Amniotic stem cell (primary cell): ENCODE measurements at places on chromosomes 12 and 14.

DNA sequence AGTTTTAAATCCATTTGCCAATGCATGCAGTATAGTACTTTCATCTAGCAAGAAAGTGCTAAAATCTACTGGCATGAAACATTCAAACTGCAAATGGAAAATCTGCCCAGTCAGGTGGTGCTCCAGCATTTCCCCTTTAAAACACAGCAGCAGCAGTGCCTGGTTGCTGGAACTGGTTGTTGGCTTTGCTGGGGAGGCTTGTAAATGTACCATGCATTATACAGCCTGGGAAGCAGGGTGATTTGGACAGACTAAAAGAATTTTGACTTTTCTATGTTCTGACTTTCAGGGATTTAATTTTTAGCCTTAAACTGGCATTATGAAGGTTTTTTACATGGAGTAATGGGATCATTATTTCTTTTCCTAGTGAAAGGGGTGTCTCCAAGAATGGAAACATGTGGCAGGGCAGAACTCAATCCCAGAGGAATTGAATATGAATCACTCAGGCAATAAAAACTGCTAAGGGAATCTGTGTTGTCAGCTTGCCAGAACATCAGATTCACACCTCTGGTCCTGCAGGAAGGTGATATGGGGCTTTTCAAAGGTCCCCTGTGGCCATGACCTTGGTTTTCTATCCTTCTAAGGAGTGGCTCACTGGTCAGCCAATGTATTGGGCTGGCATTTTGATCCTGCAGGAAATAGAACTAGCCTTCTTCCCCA, 9.0 kb upstream of the PAX9 start:
- no peak for DNase-seq

DNA sequence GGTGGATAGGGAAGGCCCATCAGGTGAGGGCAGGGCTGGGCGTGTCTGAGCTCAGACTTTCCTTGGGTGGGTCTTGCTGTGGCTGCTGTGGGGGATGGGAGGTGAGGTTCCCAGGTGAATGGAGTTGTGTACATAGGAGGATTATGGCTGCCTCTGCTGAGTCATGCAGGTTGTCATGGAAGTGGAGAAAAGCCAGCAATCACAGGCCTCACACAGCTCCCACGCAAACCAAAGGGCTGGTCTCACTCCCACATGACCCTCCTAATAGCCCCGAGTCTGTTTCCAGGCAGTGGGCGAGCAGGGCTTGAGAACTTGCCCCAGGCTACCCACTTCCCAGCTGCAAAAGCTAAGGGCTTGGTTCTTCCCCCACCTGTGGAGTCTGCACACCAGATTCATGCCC, 149.5 kb downstream of the IPO8 start:
- no peak for DNase-seq

DNA sequence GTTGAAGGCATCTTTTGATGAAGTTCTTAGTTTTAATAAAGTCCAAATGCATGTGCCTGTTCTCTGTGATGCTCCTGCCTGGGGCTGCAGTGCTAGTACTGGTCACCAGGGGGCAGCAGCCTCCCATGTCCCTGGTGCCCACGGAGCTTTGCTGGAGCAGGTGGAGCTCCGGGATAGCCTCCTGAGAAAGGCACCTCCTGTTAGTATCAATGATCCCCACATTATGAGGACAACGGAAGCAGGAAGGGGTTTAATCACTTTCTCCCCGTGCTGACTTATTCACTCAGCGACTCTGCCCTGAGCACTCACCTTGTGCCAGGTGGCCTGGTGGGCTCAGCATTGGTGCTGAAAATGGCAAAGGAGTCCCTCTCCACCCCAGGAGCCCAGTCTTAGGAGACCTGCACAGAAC, 123.0 kb upstream of the PZP start:
- DNase-seq, result no peak

- no peak for DNase-seq
Measured at GRCh38 chr14:76129851-76130576, 21.7 kb upstream of the GPATCH2L start.

- no peak for DNase-seq
Measured at GRCh38 chr12:53728206-53728605, 954 bp upstream of the CALCOCO1 start.

- no peak for DNase-seq
Measured at GRCh38 chr12:71601546-71601945, 62.1 kb downstream of the ZFC3H1 start.

DNA sequence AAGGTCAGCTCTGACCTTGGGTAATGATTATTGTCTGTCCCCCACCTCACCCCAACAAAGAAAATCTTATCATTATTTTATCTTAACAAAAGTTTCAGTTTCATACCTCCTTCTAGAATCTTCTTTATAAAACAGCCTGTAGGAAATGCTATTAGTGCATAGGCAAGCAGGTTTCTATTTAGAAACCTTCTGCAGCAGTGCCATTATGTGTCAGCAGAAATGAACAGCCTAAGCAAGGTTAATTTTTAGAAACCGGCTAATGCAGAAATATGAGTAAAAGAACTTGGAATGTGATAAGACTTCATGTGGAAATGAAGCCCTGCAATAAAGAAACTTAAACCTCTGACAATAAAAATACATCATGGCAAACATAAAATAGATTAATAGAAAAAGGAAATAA, 814.4 kb downstream of the FSCB start:
- DNase-seq, result no peak
